Activated CD4-positive, alpha-beta T cell treated with anti-CD3 and anti-CD28 coated beads, Interleukin-2, amount 50 U/mL, for 4 hours (primary cell): ENCODE measurements at places on chromosomes 6 and 20.
A peak's percentile ranks its signal among the peaks of the same experiment; 100 is the strongest.

GRCh38 chr6:99485395-99485773 is 29.8 kb downstream of the USP45 start:
- no peak for DNase-seq

GRCh38 chr6:121876721-121877120 is 441.3 kb downstream of the GJA1 start:
- no peak for DNase-seq

DNA sequence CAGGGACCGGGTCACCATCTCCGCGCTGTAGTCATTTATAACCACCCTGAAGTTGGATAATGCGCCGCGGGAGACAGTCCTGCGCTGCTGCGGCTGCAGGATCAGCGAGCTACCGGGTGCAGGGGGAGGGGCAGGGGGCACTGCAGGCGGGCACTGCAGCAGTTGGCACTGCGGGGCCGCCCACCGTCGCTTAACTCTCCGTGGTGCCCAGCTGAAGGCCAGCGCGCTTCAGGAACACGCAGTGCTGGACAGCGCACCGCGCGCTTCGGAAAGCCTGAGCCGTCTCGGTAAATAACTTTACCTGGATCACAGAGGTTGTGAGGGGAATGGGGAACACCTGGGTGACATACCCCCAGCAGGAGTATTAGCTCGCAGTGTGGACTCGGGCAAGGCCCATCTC is 12.4 kb upstream of the LRFN2 start:
- DNase-seq: no peak

DNA sequence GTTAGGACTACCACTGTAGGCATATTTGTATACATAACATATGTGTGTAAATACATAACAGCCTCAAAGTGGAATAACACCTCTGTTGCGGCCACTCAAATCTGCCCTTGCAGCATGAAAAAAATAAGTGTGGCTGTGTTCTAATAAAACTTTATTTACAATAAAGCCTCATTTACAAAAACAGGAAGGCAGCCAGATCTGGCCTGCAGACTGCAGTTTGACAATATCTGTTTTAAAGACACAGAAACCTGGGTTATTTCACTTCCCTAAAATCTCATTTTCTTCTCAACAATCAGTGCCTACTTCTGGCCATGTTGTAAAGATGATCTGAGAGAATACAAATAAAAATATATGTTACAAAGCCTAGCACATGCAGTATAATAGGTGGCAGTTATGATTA is 53.9 kb upstream of the SCML4 start:
- DNase-seq: no peak

- DNase-seq: no peak
These were observed 4.9 kb upstream of the LMBRD1 start for GRCh38 chr6:69801711-69802110.

DNA sequence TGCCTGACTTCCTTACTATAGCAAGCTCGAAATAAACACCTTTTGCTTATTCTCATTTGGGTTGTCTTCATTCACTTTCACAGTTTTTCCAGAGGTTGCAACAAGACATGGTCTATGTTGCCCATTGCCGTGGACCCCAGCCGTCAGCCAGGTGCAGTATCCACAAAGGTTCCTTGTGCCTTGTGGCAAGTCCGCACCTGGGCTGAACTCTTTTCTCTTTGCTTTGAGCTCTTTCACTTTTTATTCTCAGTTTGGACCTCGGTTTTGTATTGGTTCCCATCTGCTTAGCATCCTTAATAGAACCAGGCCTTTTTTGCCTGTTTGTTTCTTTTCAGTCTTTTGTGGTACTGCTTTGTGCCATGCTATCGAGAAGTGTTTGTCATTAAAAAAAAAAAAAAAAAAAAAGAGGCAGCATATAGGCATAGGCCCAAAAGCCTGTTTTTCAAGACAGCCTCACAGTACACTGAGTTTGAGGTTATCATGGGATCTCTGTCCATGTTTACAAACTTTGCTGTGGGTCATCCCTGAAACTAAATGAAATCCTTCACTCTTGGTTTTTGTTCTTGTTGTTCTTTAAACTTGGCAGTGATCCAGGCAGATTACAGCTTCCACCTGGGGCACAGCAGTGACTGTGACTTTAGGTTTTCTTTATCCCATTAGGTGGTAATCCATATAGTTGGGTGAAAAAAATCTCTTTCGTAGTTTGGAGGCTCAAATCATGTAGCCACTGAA is 33.3 kb downstream of the GSTA3 start:
- no peak for DNase-seq

DNA sequence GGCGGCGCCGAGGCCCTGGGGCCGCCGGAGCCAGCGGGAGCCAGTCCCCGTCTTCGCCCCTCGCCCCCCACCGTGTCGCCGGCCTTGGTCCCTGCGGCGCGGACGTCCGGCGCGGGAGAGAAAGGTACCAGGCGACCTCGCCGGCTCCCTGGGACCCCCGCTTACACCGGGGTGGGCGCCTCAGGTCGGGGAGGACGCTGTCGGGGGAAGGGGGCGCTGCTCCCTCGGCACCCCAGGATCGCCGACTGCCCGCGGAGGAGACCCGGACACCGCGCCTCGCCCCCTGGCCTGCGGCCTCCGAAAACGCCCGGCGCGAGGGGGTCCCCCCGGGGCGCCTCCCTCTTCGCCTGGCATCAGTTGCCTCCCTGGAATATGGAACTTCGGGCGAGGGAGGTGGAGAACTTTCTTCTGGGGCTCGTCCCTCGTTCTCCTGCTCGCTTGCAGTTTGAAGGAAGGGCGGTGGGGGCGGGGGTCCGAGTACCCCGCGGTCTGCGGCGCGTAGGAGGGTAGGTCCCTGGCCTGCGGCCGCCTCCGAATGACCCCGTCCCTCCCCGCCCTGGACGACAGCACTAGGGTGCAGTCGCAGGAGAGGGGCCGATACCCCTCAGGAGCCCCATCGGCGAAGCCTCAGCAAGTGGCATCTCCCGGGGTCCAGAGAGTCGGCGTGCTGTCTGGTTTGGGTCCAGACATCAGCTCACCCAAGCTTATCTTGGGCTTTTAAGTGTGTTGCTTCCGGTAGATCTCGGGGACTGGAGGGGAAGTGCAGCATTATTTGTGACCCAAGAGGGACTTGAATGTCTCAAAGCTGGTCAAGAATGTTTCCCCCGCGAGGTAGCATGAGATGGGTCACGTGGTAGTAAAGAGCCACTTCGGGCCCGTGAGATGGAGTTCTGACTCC is 549 bp downstream of the ANKRD6 start:
- DNase-seq: peak; percentile 5
